ENCODE measurements at places on chromosomes 7 and 10.
A peak's percentile ranks its signal among the peaks of the same experiment; 100 is the strongest.

- no peak for DNase-seq
Observed at GRCh38 chr10:18551473-18551872, 99.9 kb downstream of the NSUN6 start.

- DNase-seq: no peak
Observed at GRCh38 chr10:101189461-101190401, 39.5 kb downstream of the LBX1 start.

- no peak for DNase-seq
Observed at GRCh38 chr7:107441581-107442422, 28.1 kb upstream of the GPR22 start.

DNA sequence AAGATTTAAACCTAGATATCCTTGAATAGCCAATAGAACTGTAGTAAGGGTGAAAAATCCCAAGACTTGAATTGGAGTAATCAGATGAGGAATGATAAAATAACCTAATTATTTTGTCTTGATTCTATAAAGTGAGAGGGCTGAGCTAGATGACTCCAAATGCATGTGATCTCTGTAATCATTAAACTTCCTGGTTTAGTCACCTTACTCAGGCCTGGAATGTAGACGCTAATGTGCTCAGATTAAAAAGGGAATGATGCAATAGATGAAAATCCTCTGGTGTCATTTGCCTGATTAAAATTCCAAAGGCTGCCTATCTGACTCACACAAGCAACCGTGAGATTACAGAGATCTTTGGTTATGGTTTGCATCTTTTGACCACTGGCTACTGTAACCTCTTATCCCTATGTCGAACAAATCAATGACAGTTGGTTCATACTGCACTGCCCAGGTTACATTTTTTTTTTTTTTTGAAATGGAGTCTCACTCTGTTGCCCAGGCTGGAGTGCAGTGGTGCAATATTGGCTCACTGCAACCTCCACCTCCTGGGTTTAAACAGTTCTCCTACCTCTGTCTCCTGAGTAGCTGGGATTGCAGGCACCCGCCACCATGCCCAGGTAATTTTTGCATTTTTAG is 2.9 kb upstream of the HKDC1 start:
- DNase-seq: no peak

GRCh38 chr10:152915-153314 is 17.7 kb downstream of the ZMYND11 start:
- no peak for DNase-seq

GRCh38 chr10:6145166-6145987 is 56.5 kb downstream of the RBM17 start:
- peak; percentile 51 for DNase-seq

GRCh38 chr10:88989824-88990383 is 694 bp upstream of the FAS start:
- DNase-seq: no peak

DNA sequence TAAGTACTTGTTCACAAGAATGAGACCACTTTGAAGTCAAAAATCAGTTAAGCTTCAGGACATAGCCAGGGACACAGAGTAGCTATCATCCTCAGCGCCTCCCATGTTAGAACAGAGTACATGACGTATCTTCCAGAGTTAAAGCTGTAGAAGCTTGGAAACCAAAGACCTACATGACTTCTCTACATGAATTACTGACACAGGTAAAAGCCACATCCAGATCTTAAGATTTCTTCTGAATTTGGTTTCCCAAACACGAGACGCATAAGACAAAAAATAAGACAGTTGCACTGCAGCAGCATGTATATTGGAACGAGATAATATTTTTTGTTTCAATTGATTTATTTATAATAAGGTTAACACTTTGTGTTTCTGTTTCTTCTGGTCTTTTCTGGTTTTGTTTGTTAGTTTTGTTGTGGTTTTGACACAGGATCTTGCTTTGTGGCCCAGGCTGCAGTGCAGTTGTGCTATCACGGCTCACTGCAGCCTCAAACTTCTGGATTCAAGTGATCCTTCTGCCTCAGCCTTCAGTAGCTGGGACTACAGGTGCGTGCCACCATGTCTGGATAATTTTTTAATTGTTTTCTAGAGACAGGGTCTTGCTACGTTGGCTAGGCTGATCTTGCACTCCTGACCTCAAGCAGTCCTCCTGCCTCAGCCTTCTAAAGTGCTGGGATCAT is 10.2 kb upstream of the EPC1 start:
- DNase-seq: no peak

DNA sequence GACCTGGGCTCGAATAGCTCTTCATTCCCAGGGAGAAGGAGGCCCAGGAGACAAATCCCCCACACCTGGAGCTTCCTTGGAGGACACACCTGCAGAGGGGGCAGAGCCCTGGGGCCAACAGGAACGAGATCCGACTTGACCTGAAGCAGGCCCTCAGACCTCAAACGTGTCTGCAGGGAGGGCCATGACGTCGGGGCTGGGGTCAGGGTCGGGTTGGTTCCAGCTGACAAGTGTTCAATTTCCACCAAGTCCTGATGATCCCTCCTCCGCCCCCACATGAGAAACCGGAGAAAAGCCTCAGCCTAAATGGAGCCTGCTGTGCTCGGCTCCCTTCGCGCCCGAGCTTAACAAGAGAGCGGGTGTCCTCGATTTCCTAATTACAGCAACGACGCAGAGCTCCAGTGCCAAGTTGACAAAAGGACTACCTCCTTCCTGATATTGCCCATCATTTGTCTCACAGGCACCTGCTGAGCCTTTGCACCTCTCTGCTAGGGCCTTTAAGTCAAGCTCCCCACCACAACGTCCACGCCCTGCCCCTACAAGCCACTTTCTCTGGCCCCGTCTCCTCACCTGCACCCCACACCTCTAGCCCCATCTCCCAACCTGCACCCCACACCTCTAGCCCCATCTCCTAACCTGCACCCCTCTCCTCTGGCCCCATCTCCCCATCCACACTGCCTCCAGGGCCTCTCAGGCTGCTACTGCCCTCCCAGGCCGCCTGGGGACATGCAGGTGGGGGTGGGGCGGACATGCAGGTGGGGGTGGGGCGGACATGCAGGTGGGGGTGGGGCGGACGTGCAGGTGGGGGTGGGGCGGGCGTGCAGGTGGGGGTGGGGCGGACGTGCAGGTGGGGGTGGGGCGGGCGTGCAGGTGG is 519.4 kb downstream of the GLRX3 start:
- no peak for DNase-seq

DNA sequence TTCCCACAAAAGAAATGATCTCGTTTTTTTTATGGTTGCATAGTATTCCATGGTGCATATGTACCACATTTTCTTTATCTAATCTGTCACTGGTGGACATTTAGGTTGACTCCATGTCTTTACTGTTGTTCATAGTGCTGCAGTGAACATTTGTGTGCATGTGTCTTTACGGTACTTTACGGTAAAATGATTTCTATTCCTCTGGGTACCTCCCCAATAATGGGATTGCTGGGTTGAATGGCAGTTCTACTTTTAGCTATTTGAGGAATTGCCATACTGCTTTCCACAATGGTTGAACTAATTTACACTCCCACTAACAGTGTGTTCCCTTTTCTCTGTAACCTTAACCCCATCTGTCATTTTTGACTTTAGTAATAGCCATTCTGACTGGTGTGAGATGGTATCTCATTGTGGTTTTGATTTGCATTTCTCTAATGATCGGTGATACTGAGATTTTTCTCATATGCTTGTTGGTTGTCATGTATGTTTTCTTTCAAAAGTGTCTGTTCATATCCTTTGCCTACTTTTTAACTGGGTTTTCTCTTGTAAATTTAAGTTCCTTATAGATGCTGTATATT is 37.2 kb downstream of the MKLN1 start:
- no peak for DNase-seq

DNA sequence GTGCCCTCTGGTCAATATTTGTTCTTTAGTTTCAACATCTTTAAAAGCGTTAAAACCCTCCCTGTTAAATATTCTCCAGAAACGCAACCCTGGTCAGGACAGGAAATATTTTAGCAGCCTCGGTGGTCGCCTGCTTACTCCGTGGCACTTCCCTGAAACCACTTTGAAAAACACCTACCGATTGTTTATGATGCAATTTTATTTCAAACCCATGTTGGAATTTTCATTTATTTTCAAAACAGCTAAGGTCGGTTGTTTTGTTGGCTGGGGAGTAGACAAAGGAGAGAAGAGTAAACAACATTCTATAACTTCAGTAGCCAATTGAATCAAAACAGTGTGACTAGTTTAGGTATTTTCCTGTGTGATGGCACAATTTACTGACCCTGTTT is 733 bp upstream of the RBP4 start:
- DNase-seq: no peak

- no peak for DNase-seq
Observed at GRCh38 chr10:107081644-107082043, 82.9 kb downstream of the SORCS1 start.

GRCh38 chr10:104445359-104445758 is 91.7 kb downstream of the CFAP58 start:
- no peak for DNase-seq

DNA sequence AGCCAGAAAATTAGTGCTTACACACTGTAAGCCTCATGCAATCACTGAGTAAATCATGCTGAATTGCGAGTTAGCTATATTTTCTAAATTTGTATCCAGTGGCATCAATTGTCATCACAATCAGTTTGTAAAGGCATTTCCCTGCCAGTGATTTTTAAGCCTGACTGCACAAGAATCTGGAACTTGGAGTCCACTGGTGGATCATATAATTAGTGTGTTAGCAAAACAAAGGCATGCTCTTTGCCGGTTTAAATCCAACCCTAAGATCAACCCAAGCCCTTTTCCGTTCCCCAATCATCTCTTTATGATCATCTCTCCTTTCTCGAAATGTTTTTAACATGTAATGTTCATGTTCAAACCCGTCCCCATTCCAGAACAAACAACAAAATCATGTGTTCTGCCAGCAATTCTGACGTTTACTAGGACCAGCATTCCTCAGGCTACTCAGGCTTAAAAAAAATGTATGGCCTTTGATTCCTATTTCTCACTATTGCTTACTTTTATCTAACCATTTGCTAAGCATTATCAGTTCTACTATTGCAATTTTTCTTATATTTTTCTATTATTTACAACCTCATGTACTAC is 649.2 kb downstream of the SORCS1 start:
- peak; percentile 8 for DNase-seq

DNA sequence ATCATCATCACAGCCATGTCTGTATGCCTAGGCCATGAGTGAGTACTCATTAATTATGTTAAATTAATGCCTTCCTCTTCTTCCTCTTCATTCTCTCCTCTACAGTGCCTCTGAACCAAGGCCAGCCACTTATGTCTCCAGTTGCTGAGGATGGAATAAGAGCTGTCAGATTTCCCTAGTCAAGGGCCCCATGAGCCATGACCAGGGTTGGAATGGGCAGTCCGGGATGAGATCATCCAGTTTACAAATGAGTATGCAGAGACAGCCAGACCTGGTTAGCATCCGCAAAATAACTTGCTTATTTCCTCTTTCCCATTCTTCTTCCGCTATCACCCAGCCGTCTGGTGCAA is 342.7 kb downstream of the GRID1 start:
- DNase-seq: no peak

- DNase-seq: no peak
Observed at GRCh38 chr7:77404641-77405040, 11.5 kb downstream of the GSAP start.

- no peak for DNase-seq
Observed at GRCh38 chr10:86952106-86952505, 5.3 kb downstream of the MMRN2 start.

- DNase-seq: no peak
Observed at GRCh38 chr10:18401416-18402195, 249.8 kb downstream of the NSUN6 start.

DNA sequence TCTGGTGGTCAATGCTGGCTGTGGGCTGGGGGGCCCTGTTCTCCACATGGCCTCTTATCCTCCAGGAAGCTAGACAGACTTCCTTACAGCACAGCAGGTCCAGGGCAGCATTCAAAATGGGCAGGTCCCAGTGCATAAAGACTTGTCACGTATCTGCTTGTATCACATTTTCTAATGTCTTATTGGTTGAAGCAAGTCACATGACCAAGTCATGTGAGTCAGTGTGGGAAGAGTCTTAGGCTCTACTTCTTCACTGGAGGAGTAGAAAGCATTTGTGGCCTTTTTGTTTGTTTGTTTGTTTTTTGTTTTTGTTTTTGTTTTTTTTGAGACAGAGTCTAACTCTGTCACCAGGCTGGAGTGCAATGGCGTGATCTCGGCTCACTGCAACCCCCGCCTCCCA is 104.7 kb downstream of the COL13A1 start:
- no peak for DNase-seq

DNA sequence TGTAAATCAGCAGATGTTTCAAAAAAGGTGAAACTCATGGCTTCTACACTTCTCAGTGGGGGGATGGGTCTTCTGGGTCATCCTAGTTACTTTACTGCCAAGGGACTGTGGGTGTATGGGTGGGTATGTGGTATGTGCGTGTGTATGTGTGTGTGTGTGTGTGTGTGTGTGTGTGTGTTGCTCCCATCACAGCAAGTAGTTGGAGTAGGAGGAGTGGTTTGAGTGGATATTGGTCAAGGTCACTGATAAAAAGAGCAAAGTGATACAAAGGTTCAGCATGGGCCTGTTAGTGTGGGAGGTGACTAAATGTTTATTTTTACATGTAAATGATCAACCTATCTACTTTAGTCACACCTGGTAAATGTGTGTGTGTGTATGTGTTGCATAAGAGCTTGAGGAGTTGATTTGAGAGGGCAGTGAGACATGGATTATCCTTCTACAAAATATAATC is 11.8 kb upstream of the COBL start:
- DNase-seq: no peak

DNA sequence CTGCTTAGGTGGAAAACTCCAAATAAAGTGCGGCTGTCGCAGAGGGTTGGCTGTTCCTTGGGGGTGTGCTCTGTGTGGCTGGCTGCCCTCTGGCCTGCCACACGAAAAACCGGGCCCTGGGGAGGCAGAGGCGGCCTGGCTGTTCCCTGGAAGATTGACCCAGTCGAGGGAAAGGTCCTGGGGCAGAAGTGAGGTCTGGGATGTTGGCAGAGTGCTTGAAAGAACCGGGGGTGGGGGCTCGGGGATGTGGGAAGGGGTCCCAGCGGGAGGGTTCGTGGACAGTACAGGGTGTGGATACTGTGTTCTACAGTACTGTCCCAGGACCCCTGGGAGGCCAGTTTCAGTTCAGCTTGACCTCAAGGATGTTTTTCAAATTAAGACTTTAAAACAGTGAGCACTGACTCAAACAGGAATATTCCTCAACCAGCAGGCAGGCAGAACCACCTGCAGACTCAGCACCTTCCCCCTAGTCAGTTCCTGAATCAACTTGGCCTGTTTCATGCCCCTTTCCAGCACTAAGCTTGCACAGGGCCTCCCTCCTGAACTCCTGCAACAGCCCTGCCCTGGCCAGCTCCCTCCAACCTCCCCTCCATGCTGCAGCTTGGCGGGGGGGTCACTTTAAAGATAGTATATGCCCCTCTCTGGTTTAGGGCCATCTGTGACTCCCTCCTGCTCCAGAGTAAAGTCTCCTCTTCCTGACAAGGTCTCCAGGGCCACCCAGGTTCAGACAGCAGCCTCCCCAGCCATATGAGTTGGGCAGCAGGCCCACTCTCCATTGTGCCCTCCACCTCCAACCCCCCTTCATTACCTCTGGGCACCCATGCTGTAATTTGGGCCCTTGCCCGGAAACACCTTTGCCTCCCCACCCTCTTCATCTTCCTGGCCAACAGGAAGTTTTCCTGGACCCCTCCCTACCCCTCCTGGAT is 3.2 kb upstream of the ATP6V1F start:
- no peak for DNase-seq

GRCh38 chr7:2862831-2863361 is 18.8 kb upstream of the GNA12 start:
- DNase-seq: no peak

All from midbrain (tissue), 1 donor.